ENCODE measurements at places on chromosomes 16 and 17.
A peak's percentile ranks its signal among the peaks of the same experiment; 100 is the strongest.

DNA sequence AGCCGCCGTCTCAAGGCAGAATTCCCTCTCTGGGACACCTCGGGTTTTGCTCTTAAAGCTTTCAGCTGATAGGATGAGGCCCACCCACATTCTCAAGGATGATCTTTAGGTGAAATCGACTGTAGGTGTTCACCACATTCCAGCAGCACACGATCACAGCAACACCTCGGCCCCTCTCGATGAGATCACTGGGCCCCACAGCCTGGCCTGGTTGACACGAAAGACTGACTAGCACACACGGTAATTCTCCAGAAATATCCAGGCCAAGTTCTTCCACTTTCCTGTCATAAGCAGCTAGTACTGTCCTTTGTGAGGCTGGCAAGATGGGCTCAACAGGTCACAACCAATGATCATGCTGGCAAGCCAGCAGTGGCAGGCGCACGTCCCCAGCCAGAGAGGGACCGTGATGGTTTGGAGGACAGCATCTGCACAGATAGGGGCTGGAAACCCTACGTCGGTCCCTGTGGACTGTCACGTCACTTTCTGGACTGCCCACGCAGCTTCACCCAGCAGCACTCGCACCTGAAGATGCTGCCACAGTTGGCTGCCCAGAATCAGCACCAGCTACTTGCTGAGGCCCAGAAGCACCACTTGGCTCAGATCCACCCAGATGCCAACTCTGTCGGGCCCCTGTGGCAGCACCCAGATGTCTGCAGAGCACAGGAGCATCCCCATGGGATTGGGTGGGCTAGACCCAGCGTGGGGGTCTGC, 17.4 kb downstream of the TMC6 start:
- DNase-seq: no peak

DNA sequence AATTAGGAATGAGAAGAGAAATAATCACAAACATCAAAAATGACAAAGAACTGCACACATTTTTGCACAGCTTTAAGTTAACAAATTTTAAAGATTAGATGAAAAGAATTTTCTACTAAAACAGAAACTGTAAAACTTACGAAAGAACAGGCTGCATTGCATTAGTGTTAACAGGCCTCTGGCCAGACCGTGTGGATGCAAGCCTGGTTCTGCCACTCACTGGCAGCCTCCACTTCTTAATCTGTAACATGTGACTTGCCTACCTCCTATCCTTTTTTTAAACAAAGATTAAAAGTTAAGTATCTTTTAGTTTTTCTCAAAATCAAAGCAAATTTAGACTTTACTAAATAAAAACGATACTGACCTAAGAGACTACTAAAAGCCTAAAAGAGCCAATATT, 37.5 kb downstream of the CREBBP start:
- no peak for DNase-seq

DNA sequence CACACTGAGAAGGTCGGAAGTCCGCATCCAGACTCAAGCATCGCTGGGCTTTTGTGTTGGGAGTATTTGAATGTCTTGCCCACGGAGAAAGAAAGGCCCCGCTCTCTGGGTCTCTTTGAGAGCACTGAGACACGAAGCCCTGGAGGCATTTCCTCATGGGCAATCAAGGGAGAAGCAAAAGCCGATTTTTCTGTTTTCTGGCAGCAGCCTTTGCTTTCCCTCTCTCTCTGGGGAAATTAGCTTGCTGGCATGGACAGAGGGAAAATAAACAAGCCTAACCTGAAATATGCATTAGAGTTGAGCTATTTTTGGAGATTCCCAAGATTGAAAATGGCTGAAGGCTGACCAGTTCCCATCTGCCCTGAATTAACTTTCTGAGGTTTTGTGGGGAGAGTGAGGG, 238.7 kb downstream of the HAPSTR1 start:
- no peak for DNase-seq

DNA sequence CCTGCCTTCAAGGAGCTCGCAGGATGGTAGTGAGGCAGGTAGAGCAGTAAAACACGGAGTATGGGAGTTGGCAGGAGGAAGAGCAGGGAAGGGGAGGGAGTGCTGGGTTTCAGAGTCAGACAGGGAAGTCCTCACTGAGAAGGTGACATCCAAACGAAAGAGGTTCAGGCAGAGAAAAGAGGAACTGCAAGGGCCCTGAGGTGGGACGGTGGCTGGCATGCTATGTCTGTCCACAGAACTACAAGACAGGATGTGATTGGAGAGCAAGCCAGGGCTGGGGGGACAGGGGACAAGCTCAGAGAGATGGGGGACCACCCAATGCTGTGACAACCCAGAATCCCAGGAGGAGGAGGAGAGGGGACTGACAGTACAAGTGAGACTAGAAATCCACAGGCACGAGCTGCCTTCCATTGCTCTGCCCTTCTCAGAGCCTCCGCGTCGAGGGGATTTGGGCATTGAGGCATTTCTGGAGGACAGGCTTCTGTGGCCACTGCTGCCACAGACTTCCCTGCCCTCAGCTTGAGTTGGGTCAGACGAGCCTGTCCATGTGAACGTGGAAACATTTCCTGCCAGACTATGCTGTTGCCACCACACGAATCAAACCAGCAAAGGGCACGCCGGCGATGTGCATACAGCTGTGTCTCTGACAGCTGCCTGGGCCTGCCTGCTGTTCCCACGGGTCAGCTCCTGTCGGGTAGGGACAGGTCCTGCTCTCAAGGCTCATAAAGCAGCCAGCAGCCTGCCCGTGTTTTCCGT, 100.1 kb downstream of the RAB11FIP4 start:
- no peak for DNase-seq

GRCh38 chr16:6059671-6060070, 962.1 kb upstream of the EEF2KMT start:
- no peak for DNase-seq

DNA sequence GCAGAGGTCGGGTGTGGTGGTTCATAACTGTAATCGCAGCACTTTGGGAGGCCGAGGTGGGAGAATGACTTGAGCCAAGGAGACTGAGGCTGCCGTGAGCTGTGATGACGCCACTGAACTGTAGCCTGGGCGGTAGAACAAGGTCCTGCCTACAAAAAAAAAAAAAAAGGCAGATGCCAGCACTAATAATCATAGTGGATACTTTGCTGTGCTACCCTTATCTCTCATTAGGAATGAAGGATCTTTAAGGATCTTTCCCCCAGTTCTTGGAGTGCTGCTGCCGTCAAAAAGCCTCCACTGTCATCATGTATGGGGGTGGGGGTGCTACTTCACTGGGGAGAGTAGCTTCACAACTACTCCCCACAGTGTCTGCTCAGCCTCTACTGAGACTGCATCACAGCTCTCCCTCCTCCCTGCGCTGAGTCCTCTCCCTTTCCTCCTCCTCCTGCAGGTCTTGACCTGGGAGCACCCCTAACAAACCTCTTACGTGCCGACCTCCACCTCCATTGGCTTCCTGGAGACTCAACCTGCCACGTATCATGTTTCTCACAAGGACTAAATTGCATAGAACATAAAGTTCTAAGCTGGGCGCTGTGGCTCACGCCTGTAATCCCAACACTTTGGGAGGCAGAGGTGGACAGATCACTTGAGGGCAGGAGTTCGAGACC, 24.4 kb upstream of the ST6GALNAC1 start:
- no peak for DNase-seq

- no peak for DNase-seq
Measured at GRCh38 chr17:58336456-58337209, 8.0 kb upstream of the TSPOAP1 start.

GRCh38 chr17:48564188-48565021, 13.7 kb downstream of the HOXB4 start:
- DNase-seq: no peak

GRCh38 chr17:82465023-82465603, 6.6 kb downstream of the NARF start:
- no peak for DNase-seq

- DNase-seq: no peak
Measured at GRCh38 chr16:61098505-61098904, 937.7 kb downstream of the CDH8 start.

DNA sequence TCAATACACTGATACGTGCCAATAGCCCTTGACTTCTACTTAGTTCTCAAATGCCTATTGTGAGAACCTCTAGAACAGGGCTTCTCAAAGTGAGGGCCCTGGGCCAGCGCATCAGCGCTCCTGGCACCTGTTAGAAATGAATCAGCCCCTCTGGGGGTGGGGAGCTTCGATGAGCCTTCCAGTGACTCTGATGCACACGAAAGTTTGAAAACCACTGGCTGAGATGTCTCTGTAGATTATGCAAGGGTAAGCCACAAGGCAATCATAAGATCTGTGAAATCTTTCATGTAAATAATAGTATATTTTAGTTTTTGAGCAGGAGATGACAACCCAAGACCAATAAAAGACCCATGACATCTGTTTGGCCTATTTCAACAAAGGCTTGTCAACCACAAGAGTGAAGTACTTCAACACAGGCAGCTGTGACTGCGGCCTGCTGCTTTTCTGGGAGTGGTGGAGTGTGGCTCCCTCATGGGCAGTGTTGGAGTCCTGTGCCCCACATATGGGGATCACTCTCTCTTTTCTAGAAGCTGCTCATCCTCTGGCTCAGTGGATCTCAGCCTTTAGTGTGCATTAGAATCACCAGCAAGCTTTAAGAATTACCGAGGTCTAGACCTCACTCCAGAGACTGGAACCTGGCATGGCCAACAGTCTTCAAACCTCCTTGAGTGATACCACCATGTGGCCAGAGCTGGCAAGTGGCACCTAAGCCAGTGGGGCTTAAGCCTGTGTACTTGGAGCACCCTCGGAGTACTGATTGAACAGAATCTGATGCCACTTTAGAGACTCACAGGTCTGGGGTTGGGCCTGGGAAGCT, 5.8 kb downstream of the MTHFSD start:
- DNase-seq: no peak

DNA sequence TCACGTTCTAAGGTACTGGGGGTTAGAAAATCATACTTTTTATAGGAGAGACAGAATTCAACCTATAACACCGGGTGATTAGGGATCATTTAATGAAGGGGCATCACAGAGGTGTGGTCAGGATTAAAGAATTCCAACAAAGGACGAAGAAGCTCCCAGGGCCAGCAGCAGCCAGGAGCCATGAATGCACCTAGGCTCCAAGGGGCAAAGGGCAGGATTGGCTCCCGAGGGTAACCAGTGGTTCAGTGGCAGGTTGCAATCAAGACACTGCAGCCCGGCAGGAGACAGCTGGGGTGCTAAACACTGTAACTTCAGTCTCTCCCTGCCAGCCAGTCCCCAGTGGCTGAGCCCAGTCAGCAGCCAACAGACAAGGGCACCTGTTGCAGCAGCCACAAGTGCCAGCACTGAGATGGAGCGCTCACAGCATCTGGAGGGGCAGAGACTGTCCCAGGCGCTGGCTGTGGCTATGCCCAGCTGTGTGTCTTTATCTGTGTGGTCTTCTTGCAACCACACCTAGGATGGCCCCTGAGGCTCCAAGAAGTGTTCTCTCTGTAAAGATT, 23.9 kb downstream of the DHRS7C start:
- DNase-seq: no peak

DNA sequence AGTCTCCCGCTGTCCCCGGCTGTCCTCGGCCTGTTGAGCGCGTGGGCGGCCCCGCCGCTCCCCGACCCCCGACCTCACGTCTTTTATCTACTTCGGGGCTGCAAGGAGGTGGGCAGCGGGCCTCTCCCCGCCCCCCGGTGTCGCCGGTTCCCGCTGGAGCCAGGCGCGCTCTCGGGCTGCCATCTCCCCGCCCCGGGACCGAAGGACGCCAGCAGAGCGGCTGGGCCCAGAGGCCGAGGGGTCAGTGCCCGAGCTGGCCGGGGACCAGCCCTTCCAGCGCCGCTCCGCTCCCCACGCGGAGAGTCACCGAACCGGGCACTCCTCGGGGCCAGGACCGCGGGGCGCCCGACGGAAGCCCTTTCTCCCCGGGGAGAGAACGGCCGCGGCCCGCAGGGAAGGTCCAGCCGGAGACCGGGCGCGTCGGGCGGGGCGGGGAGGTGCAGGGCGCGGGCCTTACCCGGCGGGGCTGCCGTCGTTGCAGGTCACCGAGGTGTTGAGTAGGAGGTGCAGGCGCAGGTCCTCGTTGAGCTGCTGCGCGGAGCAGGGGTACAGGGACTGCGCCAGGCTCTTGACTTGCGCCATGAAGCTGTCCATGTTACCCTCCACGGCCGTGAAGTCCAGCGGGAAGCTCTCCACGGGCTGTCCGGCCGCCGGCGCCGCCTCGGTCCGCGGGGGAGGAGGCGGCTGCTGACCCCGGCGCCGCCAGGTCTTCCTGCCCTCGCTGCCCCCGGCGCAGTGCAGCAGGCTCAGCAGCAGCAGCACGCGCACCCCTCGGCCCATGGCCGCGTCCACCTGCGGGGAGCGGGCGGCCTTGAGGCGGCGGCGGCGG, 643 bp downstream of the NOTUM start:
- peak; percentile 46 for DNase-seq

DNA sequence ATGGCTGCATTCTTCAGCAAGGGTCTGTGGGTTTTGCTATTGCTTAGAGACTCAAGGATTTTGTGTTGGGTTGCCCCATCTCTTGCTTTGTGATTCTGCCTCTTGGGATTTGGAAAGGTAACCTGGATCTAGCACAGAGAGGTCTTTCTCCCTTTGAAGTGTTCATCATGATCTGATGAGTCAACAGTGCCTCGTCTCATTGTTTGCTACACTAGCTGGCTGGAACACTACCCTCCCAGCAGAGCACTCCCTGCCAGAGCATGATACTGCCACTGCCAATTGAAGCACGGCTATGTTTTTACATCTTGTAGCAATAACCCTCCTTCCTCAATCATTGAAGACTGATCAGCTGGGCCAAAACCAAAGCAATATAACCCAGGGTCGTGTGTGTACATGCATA, 361.0 kb downstream of the CDH13 start:
- DNase-seq: no peak

DNA sequence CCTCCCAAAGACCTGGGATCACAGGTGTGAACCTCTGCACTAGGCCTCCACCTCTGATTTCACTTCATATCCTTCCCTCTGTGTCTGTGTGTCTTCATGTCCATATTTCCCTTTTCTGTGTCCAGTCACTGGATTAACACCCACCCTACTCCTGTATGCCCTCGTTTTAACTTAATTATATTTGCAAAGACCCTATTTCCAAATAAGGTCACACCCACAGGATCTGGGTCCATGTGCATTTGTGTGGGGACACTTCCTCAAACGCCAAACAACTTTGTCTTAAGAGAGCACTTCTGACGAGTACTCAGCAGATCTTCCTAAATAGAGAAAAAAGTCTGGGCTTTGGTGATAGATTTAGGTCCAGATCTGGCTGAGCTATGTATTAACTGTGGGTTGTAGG, 56.3 kb downstream of the MPHOSPH6 start:
- no peak for DNase-seq

DNA sequence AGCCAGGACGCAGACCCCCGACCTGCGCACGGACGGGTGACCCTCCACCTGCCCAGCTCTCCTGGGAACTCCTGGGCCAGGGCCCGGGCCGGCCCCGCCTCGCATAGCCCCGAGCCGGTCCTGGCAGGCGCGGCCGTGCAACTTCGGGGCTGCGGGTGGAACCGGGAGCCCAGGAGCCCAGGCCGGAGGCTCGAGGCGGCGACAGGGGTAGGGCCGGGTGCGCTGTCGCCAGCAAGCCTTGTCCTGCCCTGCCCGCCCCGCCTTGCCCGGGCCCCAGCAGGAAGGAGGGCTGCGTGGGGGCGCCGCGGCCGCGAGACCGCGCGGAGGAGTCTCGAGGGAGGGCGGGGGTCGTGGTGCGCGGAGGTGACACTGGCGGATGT, 408 bp downstream of the LMF1 start:
- DNase-seq: no peak

GRCh38 chr17:79862771-79863440, 23.7 kb upstream of the CBX4 start:
- no peak for DNase-seq

- no peak for DNase-seq
Measured at GRCh38 chr16:17233318-17234002, 237.3 kb downstream of the XYLT1 start.
